ENCODE measurements at places on chromosomes 6 and 20.

DNA sequence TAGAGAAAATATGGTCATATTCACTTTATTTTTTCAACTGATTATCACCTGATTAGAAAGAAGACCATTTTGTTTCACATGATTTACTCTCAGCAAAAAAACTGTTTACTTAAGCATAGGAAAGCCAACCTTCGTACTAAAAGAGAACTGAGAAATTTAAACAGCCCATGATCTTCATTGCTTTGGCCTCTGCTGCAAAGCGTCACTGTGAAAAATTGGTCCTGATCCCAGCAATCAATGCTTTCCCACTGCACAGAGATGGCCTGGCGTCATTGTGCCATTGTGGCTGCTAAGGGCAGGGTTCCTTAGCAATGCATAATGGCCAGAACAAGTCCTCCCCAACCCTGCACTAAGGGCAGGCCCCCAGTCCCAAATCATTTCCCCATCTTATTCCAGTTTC is 19.9 kb upstream of the THEMIS start:
- no peak for DNase-seq

DNA sequence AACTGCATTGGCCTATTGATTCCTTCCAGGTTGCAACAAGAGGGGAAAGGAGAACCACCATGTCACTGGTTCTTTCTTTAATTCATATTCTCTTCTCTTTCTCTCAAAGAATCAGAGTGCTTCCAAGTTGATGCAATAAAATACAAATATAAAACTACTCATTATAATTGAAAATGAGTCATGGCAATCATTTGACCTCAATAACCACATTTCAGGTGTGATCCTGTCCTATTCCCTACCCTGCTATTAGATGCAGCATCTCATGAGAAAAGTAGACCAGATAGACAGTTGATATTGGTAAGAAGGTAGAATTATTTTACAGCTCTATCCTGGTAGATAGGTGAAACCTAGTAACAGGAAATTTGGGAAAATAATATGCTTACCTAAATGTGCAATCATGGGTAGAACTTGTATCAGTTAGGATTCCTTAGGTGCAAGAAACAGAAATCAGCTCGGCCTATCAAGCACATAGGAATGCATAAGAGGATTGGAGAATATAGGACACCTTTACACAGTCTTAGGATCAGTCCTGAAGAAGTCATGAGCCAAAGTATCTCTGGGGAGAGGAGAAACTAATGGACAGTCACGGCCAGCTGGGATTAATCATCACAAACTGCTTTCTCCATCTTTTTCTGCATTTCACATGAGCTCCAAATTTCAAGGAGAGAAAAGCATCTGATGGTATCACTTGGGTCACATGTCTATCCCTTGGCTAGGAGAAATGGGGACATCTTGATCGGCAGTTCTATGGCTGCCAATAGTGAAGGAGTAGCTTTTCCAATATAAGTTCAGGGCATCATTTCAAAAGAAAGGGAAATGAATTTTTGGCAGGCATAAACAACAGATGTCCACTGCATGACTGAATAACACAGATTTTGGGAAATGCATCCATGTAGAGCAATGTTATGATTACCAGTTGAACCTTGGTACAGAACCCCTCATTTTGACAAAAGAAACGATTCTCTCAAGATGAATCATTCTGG is 19.3 kb upstream of the RNF146 start:
- DNase-seq = peak; percentile 3

GRCh38 chr6:137002505-137002904 is 42.3 kb downstream of the IL20RA start:
- DNase-seq = no peak

DNA sequence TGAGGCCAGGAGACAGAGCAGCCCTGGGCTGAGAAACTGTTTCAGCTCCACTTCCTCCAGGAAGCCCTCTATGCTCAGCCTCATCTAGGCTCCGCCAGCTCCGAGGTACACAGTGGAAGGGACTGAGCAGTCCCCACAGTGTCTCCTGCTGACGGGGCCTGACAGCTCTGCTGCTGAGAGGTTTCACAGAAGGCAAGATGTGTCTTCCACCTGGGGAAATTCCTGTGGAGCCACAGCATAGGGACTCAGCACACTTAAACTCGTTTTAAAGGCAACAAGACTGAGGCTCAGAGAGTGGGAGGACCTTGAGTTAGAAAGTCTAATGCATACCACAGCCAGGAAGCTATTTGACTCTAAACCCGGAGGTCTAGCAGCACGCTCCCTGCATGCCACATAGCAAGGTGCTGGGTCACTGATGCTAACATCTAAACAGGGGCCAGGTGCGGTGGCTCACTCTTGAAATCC is 6.8 kb downstream of the ADA start:
- DNase-seq = no peak

- no peak for DNase-seq
Observed at GRCh38 chr6:52568320-52568719, 8.5 kb downstream of the TRAM2 start.

GRCh38 chr6:41724586-41725501 is 10.6 kb downstream of the TFEB start:
- DNase-seq = no peak

DNA sequence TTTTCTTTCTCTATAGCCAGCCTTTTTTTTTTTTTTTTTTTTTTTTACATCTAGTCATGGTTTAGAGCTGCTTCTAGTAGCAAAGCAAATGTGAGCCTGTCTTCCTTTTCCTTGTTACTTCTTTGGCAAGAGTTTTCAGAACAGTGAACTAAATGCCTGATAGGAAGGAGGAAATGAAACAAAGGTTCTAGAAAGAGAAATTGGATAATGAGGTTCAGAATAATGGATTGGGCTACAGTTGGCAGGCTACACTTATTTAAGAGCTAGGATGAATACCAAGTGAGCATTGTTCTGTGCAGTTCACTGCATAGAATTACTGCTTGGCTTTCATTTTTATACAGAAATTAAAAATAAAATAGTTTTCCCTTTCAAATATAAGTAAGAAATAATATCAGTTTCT is 78.6 kb downstream of the HIVEP1 start:
- DNase-seq = no peak

- DNase-seq = no peak
Observed at GRCh38 chr6:138999949-139000725, 12.1 kb upstream of the REPS1 start.

- DNase-seq = no peak
Observed at GRCh38 chr20:16417001-16417400, 156.2 kb downstream of the KIF16B start.

GRCh38 chr6:156842598-156843250 is 65.5 kb downstream of the ARID1B start:
- DNase-seq = no peak

- DNase-seq = peak; percentile 54
Observed at GRCh38 chr6:169145991-169146501, 107.6 kb downstream of the THBS2 start.

- DNase-seq = peak; percentile 74
Observed at GRCh38 chr6:35804996-35805736, at the start of gene LHFPL5. Gene LHFPL5, plus strand, starts transcription at chr6:35805352. Its CDS starts 319 bp downstream, at chr6:35805671.

DNA sequence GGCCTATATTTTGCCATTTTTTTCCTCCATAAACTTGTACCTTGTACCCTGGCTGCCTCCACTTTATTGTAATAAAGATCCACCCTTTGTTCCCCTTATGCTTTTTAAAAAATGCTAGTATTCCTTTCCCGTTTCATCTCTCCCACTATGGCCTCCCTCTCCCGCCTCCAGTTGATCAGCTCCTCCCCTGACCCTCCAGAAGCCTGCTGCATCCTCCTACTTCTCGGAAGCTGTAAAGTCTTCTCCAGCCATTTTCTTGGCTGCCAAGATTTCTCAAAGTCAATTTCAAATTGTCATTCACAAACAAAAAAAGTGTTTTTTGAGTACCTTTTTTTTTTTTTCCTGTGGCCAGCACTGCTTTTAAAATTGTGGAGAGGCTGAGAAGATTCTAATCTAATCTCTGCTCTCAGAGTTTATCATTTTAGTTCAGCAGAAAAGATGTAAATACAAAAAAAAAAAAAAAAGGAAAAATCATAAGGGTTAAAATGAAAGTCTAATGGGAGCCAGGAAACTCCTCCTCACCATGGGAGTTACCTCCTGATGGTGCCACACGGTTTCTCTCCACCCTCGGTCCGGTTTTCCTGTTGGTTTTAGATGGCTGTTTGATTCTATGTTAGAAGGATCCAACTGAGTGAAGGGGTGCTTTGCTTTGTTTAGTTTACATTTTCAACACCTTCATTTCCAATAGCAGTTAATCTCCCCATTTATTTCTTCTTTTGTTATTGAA is 103.0 kb upstream of the KCNK16 start:
- peak; percentile 50 for DNase-seq

- DNase-seq = no peak
Observed at GRCh38 chr20:43766385-43766784, 39.6 kb upstream of the GTSF1L start.

GRCh38 chr20:37417617-37418467 is 71.9 kb downstream of the SRC start:
- DNase-seq = no peak

DNA sequence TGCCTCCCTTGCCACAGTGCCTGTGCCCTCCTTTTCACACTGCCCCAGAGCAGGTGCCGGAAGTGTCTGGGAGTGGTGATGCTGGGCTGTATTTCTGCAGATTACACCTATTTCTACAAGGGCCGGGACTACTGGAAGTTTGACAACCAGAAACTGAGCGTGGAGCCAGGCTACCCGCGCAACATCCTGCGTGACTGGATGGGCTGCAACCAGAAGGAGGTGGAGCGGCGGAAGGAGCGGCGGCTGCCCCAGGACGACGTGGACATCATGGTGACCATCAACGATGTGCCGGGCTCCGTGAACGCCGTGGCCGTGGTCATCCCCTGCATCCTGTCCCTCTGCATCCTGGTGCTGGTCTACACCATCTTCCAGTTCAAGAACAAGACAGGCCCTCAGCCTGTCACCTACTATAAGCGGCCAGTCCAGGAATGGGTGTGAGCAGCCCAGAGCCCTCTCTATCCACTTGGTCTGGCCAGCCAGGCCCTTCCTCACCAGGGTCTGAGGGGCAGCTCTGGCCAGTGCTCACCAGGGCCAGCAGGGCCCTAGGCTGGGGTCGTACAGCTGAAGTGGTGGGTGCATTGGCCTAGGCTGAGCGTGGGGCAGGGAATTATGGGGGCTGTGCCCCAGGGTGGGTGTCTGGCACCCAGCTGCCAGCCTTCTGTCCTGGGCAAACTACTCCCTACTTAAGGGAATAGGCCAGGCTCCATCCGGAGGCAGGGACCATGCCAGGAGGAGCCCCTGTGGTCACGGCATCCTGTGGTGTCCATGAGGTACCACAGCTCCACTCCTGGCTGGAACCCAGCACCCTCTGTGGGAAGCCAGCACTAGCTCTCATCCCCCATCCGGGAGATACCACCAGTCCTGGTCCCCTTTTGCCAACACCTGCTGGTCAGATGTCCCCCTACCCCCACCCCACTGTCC is 3.5 kb downstream of the MMP24OS start:
- no peak for DNase-seq

All from AG08395 (cell line).